Sciatic nerve (tissue), 2 donors: ENCODE measurements at places on chromosomes 11 and 22. TPM values are rescaled to one million over a fixed set of nuclear protein-coding genes. Genes with fewer than 3 reads are reported as not detected.

LDHAL6A gene
- total RNA-seq, result not detected

FANCF gene
- 8.4 TPM for total RNA-seq

POU2F3 gene
- not detected for total RNA-seq

PGR gene
- 2.5 TPM for total RNA-seq

PIK3IP1 gene
- total RNA-seq, result 58.5 TPM

TLCD5 gene
- total RNA-seq, result 13.1 TPM

OR5P2 gene
- not detected for total RNA-seq

SLC43A3 gene
- total RNA-seq, result 75.4 TPM

IFITM5 gene
- not detected for total RNA-seq

OR1S1 gene
- not detected for total RNA-seq

HSPB2 gene
- 14.4 TPM for total RNA-seq

CRYBA4 gene
- not detected for total RNA-seq

UPK3A gene
- total RNA-seq, result not detected

KCTD14 gene
- 4.0 TPM for total RNA-seq

CBLIF gene
- total RNA-seq, result not detected

SLN gene
- total RNA-seq, result not detected

- no peak for DNase-seq
Observed at GRCh38 chr11:64710418-64711137, 12.4 kb downstream of the NRXN2 start.

GRCh38 chr11:64872790-64873488 is 5.5 kb downstream of the EHD1 start:
- no peak for DNase-seq

GRCh38 chr22:40976866-40977700 is 25.9 kb downstream of the RBX1 start:
- DNase-seq, result no peak

DNA sequence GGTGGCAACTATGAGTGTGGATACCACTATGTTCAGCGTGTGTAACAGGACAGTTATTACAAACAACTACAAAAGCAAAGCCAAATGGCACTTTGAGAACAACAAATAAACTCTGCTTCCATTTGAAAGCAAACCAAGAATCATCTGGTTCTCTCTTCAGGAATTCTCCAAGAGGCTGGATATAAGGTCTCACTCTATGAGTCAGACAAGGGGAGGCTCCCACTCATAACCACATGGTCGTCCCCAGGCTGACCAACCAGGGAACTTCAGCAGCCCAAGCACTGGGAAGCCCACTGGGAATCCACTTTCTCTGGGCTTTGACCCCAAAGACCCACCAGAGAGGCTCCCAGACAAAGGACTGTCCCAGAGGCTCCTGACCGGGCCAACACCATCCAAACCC is 35.3 kb downstream of the DGCR2 start:
- DNase-seq, result no peak

- no peak for DNase-seq
Observed at GRCh38 chr11:2862395-2863275, 22.9 kb downstream of the CDKN1C start.

GRCh38 chr11:104855965-104856364 is 42.3 kb downstream of the CASP12 start:
- DNase-seq, result no peak

- no peak for DNase-seq
Observed at GRCh38 chr22:46462726-46463371, 74.6 kb downstream of the CELSR1 start.

GRCh38 chr22:30821863-30822215 is 127.2 kb downstream of the OSBP2 start:
- no peak for DNase-seq

GRCh38 chr11:2921261-2921660 is 8.0 kb downstream of the PHLDA2 start:
- no peak for DNase-seq

DNA sequence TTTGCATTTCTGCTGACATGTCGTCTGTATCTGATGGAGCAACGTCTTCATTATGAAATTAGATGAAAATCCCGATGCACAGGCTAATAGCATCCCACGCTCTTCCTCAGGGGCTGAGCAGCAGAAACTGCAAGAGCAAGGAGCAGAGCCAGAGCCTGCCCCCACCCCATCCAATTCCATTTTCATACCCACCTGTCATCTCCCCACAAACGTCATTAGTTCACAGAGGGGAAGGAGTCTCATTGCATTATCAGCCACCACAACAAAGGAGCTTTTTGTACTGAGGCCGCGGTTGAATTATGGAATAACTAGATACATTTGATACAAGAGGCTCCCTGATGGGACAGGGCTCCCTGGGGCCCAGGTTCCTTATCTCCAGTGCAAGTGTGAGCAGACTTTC is 515.0 kb downstream of the NTM start:
- no peak for DNase-seq

- DNase-seq, result peak; percentile 51
Observed at GRCh38 chr11:68997124-68997994, 15.7 kb downstream of the MRGPRF start.

GRCh38 chr11:76459299-76459698 is 14.5 kb downstream of the EMSY start:
- no peak for DNase-seq

DNA sequence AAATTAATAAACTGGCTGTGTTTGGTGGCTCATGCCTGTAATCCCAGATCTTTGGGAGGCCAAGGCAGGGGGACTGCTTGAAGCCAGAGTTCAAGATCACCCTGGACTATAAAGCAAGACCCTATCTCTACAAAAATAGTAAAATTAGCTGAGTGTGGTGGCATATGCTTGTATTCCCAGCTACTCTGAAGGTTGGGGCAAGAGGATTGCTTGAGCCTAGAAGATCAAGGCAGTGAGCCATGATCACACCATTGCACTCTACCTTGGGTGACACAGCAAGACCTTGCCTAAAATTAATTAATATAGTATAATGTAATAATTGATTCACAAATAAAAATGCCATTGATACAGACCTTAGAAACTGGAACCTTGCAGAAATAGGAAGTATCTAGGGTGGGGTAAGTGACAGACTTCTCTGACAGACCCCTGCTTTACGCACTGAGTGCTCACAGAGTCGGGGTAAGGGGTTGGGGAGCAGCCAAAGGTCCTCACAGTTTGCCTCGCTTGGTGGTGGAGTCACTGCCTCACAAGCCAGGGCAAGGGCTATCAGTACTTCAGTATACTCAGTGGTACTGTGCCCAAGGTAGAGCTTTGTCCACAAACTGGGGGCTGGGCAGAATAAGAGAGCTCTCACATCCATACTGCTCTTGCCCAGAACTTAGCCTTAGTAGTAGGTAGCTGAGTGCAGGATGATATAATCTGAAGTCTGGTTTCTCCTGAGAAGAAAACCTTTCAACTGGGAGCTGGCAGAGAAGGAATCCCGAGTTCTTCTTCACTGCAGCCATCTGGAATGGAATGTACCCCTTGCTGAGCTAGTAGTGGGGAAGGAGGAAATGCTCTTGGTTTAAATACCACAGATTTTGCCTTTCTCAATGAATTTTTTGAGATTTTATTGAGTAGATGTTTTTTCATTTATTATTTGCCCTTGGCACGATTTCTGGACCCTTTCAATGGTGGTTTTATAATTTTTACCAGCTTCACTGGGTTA is 65.5 kb downstream of the EMSY start:
- DNase-seq, result no peak

DNA sequence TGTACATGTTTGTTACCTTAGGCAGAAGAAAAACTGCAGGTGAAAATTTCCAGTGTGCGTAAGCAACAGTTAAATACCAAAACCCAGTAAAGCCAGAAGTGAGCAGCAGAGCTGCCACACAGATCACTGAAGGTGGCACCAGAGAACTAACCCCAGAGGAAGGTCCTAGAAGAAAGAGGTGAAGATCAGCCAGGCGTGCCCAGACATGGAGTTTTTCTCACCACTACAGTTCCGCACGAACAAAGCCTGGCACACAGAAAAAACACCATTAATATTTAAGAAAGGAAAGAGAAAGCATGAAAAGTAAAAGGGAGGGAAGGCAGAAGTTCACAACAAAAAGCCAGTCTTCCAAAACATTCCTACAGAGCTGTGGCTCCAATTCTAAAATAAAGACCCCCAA is 60.7 kb downstream of the STK33 start:
- no peak for DNase-seq

GRCh38 chr11:23974601-23975000 is 522.3 kb upstream of the LUZP2 start:
- no peak for DNase-seq
